Vagina (tissue), 2 donors: ENCODE measurements at places on chromosomes 4 and X. TPM values are rescaled to one million over a fixed set of nuclear protein-coding genes. Genes with fewer than 3 reads are reported as not detected.

- no peak for DNase-seq
- H3K27me3 ChIP-seq: no peaks in the 10 kb centered on the region
- peak overlapping the region; percentile 82 for H3K27ac ChIP-seq
- H3K4me3 ChIP-seq: no peak overlapping the region
- H3K36me3 ChIP-seq: peaks cover 32% of the 10 kb centered on the region
Observed at GRCh38 chr4:76195326-76195725, 18.3 kb downstream of the SCARB2 start.

DNA sequence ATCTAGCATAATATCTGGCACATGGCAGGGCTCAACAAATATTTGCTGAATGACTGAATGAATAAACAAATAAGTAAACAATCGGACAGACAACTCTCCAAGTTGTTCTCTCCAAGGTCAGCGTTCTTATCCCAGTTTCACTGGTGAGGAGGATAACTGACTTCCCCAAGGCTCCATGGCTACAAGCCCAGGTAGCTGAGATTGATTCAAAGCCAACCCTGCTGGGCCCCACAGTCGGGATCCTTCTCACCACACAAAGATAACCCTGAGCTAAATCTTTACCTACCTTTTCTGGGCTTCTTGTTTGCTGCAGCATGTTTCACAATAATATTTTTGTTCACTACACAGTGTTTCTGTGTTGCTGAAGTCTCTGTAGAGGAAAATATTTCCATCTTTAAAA lies 54.9 kb downstream of the USP46 start:
- H3K4me3 ChIP-seq: no peak overlapping the region
- DNase-seq: no peak
- H3K27ac ChIP-seq: no peak overlapping the region
- no peaks in the 10 kb centered on the region for H3K4me1 ChIP-seq
- H3K27me3 ChIP-seq: no peaks in the 10 kb centered on the region

DNA sequence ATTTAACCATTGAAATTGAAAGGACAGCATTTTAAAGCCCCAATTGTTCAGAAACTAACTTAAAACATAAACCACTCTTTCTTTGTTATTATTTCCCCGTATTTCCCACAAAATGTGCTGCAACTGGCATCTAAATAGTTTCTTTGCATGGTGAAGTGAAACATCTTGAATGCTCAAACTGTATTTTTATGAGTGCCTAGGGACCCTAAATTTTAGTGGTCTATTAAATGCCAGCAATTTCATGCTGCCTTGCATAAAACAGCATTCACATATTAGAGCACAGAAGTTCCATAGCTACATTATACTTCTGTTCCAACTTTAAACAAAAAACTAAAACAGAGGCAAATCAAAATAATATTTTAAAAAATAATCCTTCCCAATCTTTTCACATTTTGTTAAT lies 5.4 kb downstream of the RAB28 start:
- H3K27me3 ChIP-seq: no peaks in the 10 kb centered on the region
- H3K4me1 ChIP-seq: peaks cover 17% of the 10 kb centered on the region
- no peak overlapping the region for H3K27ac ChIP-seq
- H3K36me3 ChIP-seq: peaks cover 3% of the 10 kb centered on the region
- no peak overlapping the region for H3K4me3 ChIP-seq

- no peak overlapping the region for H3K4me3 ChIP-seq
- H3K27ac ChIP-seq: no peak overlapping the region
- H3K27me3 ChIP-seq: no peaks in the 10 kb centered on the region
- no peaks in the 10 kb centered on the region for H3K36me3 ChIP-seq
- H3K4me1 ChIP-seq: peaks cover 6% of the 10 kb centered on the region
- DNase-seq: no peak
Observed at GRCh38 chr4:138939960-138940359, 75.6 kb upstream of the NOCT start.

- H3K27me3 ChIP-seq: no peaks in the 10 kb centered on the region
- H3K4me1 ChIP-seq: no peaks in the 10 kb centered on the region
- H3K27ac ChIP-seq: no peak overlapping the region
Observed at GRCh38 chr4:109091727-109092409, 210.6 kb downstream of the COL25A1 start.

DNA sequence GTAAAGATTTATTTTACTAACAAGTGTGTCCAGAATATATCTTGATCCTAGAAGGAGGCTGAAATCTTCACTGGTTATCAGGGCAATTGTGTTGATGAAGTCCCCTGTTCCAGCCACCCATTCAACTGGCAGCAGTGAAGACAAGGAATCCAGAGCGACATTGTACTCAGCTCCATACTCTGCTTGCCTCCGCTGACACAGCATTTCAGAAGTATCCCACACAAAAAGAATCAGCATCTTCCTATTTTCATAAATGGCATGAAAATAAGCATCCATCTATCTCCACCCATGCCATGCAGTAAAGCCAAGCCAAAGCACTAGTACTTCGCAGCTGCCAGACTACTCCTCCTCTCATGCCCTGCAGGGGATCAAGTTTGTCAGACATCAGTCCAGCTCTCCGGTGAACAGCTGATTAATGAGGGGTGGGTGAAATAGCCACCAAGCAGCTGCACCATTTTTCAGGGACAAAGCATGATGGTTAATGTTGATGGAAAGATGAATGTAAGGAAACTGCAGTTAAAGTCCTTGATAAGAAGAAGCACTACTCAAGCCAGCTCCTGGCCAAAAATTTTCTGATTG lies 54.0 kb downstream of the COL25A1 start:
- H3K27me3 ChIP-seq: no peaks in the 10 kb centered on the region
- no peaks in the 10 kb centered on the region for H3K4me1 ChIP-seq
- H3K27ac ChIP-seq: no peak overlapping the region
- H3K36me3 ChIP-seq: no peaks in the 10 kb centered on the region
- no peak overlapping the region for H3K4me3 ChIP-seq

The PHEX gene
- total RNA-seq: 0.49 TPM

The HPF1 gene
- total RNA-seq: 15.2 TPM

The SMIM31 gene
- not detected for total RNA-seq

The UFSP2 gene
- 20.4 TPM for total RNA-seq
